ENCODE measurements at places on chromosomes 2 and 18.

DNA sequence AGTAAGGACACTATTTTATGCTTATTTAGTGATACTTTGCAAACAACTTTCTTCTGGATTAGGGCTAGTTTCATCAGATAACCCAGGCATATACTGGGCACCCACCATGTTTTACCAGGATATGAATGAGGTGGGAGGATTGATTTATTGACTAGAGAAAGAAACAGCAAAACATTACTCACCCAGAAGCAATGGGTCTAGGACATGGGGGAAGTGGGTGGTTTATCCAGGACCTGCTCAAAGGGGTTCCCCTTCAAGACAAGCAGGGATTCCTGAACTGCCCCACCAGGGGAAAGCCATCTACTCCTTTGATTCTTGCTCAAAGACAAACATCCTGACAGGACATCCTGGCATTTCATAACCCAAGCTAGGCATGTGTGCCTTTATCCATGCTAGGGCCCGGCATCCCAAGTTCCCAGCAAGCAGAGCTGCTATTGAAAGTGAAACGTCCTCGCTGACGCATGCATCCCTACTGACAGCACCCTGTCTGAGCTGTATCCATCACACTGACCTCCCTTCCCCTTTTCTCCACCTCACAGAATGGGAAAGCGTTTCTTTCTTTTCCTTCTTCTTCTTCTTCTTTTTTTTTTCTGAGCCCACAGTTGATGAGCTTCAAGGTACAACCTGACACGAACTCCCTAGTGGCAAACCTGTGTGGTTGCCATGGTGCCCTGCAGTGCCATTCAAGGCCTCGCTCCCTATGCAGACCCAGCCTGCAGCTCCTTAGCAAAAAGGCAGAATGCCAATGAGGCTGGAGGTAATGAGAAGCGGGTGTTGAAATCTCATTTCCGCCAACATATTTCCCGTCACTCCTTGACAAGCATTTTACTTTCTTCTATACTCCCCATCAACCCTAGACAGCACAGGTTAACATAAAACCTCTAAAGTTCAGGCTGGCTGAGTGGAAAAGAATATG lies 70.5 kb downstream of the CLHC1 start:
- DNase-seq = no peak
- no peak overlapping the region for H3K27ac ChIP-seq
- no peaks in the 10 kb centered on the region for H3K27me3 ChIP-seq
- no peak overlapping the region for H3K4me3 ChIP-seq

GRCh38 chr2:55459279-55459678 lies 39.6 kb upstream of the CCDC88A start:
- DNase-seq = no peak
- H3K4me1 ChIP-seq = no peaks in the 10 kb centered on the region
- no peak overlapping the region for H3K27ac ChIP-seq
- no peaks in the 10 kb centered on the region for H3K36me3 ChIP-seq
- no peak overlapping the region for H3K4me3 ChIP-seq
- peaks cover 37% of the 10 kb centered on the region for H3K27me3 ChIP-seq

- no peaks in the 10 kb centered on the region for H3K27me3 ChIP-seq
- no peak overlapping the region for H3K27ac ChIP-seq
- no peaks in the 10 kb centered on the region for H3K36me3 ChIP-seq
- no peak for DNase-seq
Observed at GRCh38 chr18:28004606-28005005, 172.3 kb downstream of the CDH2 start.

GRCh38 chr2:216373896-216374295 lies 1.6 kb upstream of the MARCHF4 start:
- H3K36me3 ChIP-seq = peaks cover 6% of the 10 kb centered on the region
- H3K4me3 ChIP-seq = no peak overlapping the region
- H3K4me1 ChIP-seq = peaks cover 15% of the 10 kb centered on the region
- H3K27me3 ChIP-seq = peaks cover 69% of the 10 kb centered on the region
- no peak for DNase-seq

DNA sequence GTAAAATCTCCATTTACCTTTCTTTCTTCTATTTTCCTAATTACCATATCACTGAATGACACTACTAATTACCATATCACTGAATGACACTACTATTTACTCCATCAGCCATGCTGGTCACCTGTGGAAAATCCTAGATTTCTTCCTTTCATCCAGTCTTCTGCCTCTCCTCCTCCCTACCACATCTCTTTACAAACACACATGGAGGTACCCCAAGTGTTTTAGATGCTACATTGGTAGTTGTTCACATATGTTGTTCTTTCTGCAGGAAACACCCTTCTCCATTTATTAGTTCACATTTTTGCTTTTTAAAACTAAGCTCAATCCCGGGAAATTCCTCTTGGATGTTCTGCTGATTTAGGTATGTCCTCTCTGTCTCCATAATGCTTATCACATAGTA lies 134.0 kb downstream of the IKZF2 start:
- peaks cover 11% of the 10 kb centered on the region for H3K4me1 ChIP-seq
- peak overlapping the region; percentile 22 for H3K27ac ChIP-seq
- no peaks in the 10 kb centered on the region for H3K27me3 ChIP-seq
- H3K36me3 ChIP-seq = peaks cover 4% of the 10 kb centered on the region
- H3K4me3 ChIP-seq = peak overlapping the region; percentile 12
- DNase-seq = no peak

- DNase-seq = no peak
- no peak overlapping the region for H3K4me3 ChIP-seq
- H3K4me1 ChIP-seq = no peaks in the 10 kb centered on the region
- H3K27ac ChIP-seq = no peak overlapping the region
Observed at GRCh38 chr18:63603772-63604171, 16.6 kb downstream of the SERPINB13 start.

- peaks cover 1% of the 10 kb centered on the region for H3K36me3 ChIP-seq
- H3K27ac ChIP-seq = no peak overlapping the region
- no peak overlapping the region for H3K4me3 ChIP-seq
- DNase-seq = no peak
- H3K4me1 ChIP-seq = peaks cover 6% of the 10 kb centered on the region
- peaks cover 36% of the 10 kb centered on the region for H3K27me3 ChIP-seq
Observed at GRCh38 chr2:170365003-170365402, 187.1 kb downstream of the MYO3B start.

GRCh38 chr2:16006537-16007166 lies 66.3 kb downstream of the MYCN start:
- no peaks in the 10 kb centered on the region for H3K27me3 ChIP-seq
- no peak overlapping the region for H3K27ac ChIP-seq
- no peaks in the 10 kb centered on the region for H3K36me3 ChIP-seq
- DNase-seq = no peak
- H3K4me1 ChIP-seq = no peaks in the 10 kb centered on the region
- H3K4me3 ChIP-seq = no peak overlapping the region

GRCh38 chr2:205849136-205849535 lies 166.8 kb downstream of the NRP2 start:
- H3K36me3 ChIP-seq = no peaks in the 10 kb centered on the region
- peaks cover 61% of the 10 kb centered on the region for H3K27me3 ChIP-seq
- no peak for DNase-seq
- no peak overlapping the region for H3K4me3 ChIP-seq

DNA sequence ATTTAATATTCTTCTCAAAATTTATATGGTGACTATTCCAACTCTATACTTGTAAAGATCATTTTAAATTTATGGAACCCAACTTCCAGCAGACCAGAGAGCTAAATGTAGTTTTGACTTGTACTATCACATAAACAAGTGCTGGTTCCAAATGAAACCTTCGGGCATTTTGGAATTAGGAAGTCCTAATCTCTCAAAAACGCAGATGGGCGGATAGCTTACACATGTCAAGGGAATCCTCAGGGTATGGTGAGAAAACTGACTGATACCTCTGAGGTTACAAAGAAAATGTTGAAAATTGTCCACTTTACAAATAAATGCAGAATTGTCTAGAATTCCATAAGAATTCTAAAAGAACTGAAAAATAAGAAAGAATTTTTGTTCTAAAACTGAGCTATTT lies 224.1 kb downstream of the SS18 start:
- no peak for DNase-seq
- no peaks in the 10 kb centered on the region for H3K4me1 ChIP-seq
- no peak overlapping the region for H3K4me3 ChIP-seq
- no peaks in the 10 kb centered on the region for H3K36me3 ChIP-seq
- peaks cover 57% of the 10 kb centered on the region for H3K27me3 ChIP-seq

- DNase-seq = no peak
- no peak overlapping the region for H3K27ac ChIP-seq
- H3K4me1 ChIP-seq = no peaks in the 10 kb centered on the region
- no peak overlapping the region for H3K4me3 ChIP-seq
- H3K27me3 ChIP-seq = no peaks in the 10 kb centered on the region
Observed at GRCh38 chr2:117686699-117687098, 127.8 kb upstream of the DDX18 start.

GRCh38 chr2:222949690-222950323 lies 89.0 kb downstream of the ACSL3 start:
- DNase-seq = no peak
- no peak overlapping the region for H3K27ac ChIP-seq
- no peak overlapping the region for H3K4me3 ChIP-seq
- peaks cover 19% of the 10 kb centered on the region for H3K27me3 ChIP-seq
- no peaks in the 10 kb centered on the region for H3K4me1 ChIP-seq

DNA sequence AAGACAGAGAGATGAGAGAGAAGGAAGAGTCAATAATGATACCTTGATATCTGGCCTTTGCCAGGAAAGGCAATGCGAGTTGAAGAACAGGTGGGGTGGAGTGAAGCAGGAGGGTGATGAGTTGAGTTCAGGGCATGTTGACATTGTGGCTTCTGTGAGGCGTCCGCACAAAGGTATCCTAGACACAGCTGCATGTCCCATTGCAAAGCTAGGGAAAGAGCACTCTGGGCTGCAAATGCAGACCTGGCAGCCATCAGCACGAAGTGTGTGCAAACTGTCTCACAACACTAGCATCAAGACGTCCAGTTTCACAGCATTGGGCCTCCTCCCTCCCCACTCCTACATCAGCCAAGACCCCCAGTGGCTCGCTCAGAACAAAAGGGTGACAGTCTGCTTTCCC lies 36.1 kb downstream of the TEX51 start:
- H3K36me3 ChIP-seq = peaks cover 1% of the 10 kb centered on the region
- no peak for DNase-seq
- H3K4me1 ChIP-seq = peaks cover 11% of the 10 kb centered on the region
- H3K4me3 ChIP-seq = no peak overlapping the region
- H3K27ac ChIP-seq = no peak overlapping the region

- H3K4me3 ChIP-seq = no peak overlapping the region
- DNase-seq = no peak
- H3K27me3 ChIP-seq = no peaks in the 10 kb centered on the region
- H3K27ac ChIP-seq = no peak overlapping the region
- peaks cover 41% of the 10 kb centered on the region for H3K36me3 ChIP-seq
Observed at GRCh38 chr2:10048501-10049171, 5.3 kb downstream of the KLF11 start.

DNA sequence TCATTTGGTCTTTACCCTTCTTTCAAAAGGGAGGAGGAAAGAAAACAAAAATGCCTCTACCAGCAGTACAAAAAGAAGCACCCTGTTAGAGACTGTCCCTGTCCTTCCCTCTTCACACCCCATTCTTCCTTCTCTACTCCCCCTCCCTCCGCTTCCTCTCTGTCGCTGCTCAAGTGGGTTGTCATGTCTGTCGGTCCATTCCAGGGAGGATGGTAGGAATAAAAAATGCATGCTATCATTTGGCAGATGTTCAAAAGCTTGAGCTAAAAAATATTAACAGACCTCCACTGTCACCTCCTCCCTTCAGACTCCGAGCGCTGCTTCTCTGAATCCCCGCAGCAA lies 482.0 kb downstream of the BCL11A start:
- H3K36me3 ChIP-seq = no peaks in the 10 kb centered on the region
- no peak overlapping the region for H3K4me3 ChIP-seq
- DNase-seq = no peak
- no peaks in the 10 kb centered on the region for H3K4me1 ChIP-seq

- H3K27ac ChIP-seq = no peak overlapping the region
- no peaks in the 10 kb centered on the region for H3K36me3 ChIP-seq
- H3K4me3 ChIP-seq = no peak overlapping the region
Observed at GRCh38 chr18:51390702-51391101, 193.2 kb upstream of the MEX3C start.

DNA sequence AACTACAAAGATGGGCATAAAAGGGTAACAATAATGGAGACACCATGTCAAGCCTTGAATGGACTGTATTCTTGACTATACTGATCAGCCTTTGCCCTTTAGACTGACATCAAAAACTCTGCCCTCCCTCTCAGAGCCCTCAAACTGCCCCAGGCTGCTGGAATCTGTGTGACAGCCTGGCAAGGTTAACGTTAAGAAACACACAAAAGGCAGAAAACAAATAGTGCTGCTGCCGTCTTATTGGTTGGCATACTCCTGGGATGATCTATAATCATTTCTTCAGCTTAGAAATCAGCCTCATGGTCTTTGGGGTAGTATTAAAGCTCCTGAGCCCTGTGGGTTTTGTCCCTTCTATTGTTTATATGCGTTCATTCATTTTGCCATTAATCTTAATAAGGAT lies 338.0 kb downstream of the DCC start:
- H3K4me3 ChIP-seq = no peak overlapping the region
- no peak overlapping the region for H3K27ac ChIP-seq
- H3K27me3 ChIP-seq = no peaks in the 10 kb centered on the region
- DNase-seq = no peak
- no peaks in the 10 kb centered on the region for H3K36me3 ChIP-seq
- H3K4me1 ChIP-seq = no peaks in the 10 kb centered on the region

DNA sequence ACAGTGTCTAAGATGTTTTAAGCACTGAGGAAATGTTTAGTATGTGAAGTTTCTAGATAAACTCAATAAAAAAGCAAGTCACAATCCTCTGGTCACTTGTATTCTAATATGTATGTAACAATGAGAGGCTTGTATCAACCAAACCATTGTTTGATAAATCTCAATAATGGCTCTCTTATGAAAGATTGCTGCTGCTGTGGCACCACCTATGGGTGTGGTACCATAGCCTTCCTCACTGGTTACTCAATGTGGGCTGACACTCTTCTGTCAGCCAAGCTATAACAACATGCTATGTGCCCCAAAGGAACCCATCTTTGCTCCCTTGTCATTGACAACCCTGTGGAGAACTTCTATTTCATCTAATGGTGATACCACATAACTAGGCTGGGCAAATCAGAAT lies 12.6 kb upstream of the RAB1A start:
- H3K27me3 ChIP-seq = peaks cover 18% of the 10 kb centered on the region
- no peaks in the 10 kb centered on the region for H3K4me1 ChIP-seq
- no peaks in the 10 kb centered on the region for H3K36me3 ChIP-seq
- no peak overlapping the region for H3K4me3 ChIP-seq

DNA sequence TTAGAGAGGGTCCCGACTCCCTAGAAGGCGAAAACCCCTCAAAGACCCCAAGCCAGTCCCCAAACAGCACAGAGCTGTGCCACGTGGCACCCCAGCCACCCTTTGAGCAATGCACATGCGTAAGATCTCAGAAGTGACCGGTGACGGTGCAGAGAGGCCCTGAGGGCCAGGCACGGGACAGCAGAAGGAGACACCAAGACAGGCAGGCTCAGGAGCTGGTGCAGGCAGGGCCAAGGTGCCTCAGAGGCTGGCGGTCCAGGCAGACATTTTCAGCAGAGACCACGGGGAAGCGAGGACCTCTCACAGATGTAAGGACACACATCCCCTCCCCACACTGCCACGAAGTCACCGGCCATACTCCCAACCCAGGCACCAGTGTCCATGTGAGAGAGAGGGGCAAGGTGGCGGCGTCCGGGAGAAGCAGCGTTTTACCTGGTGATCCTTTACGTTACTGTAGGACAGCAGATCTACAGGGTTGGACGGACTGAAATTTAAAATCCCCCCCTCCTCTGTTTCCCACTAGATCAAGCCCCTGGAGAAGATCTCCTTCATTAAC lies 2.0 kb upstream of the RAB17 start:
- no peaks in the 10 kb centered on the region for H3K36me3 ChIP-seq
- H3K4me3 ChIP-seq = no peak overlapping the region
- H3K27ac ChIP-seq = no peak overlapping the region
- DNase-seq = no peak
- peaks cover 6% of the 10 kb centered on the region for H3K4me1 ChIP-seq

- H3K4me3 ChIP-seq = no peak overlapping the region
- no peaks in the 10 kb centered on the region for H3K4me1 ChIP-seq
- H3K27ac ChIP-seq = no peak overlapping the region
- H3K36me3 ChIP-seq = no peaks in the 10 kb centered on the region
- H3K27me3 ChIP-seq = peaks cover 60% of the 10 kb centered on the region
- no peak for DNase-seq
Observed at GRCh38 chr18:34892379-34892778, 148.8 kb upstream of the MAPRE2 start.
